Stimulated activated CD4-positive, alpha-beta T cell treated with anti-CD3 and anti-CD28 coated beads, Interleukin-15, amount 100 ng/mL, for 48 hours (primary cell): ENCODE measurements at places on chromosomes 2 and 18.
A peak's percentile ranks its signal among the peaks of the same experiment; 100 is the strongest.

GRCh38 chr2:100870652-100871531 is 51.0 kb downstream of the NPAS2 start:
- DNase-seq, result no peak

- no peak for DNase-seq
Measured at GRCh38 chr2:180571559-180571958, 408.8 kb upstream of the UBE2E3 start.

- no peak for DNase-seq
Measured at GRCh38 chr2:176178038-176178756, 10.3 kb upstream of the HOXD1 start.

DNA sequence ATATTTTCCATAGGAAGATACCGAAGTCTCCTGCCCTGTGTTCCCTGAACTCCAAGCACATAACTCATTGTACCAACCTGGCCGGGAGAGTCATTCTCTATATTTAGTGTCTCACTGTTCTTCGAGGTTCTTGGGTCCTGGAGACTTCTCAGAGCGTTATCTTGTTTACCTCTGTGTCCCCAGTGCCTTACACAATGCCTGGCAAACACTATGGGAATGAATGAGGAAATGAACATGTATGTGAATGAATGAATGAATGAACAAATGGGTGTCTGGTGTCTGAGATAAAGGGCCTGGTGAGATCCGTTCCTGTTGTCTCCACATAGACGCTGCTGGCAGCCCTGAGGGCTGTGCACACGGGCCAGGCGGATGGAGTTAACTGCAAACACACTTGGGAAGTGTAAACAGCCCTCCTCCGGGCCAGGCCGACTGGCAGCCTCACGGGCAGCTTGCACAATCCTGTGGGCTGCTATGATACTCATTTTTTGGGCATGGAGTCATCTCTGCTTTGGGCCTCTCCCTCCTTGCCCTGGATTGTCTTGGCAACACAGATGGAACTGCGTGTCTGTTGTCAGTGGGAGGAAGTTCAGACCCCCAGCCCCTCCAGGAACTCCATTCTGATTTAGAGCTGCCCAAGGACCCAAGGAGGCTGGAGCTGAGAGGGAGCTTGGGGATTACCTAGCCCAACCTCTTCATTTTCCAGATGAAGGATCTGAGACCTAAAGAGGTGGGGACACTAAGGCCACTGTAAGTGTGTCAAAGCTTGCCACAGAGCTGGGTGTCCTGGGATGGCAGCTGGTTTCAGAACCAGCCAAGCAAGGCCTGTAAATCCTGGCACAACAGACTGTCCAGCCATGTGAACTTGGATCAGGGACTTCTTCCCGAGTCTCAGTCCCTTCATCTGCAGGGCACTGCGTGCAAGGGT is 124.4 kb downstream of the INHBB start:
- DNase-seq, result no peak

GRCh38 chr2:188291142-188291616 is 495 bp upstream of the GULP1 start:
- no peak for DNase-seq

- no peak for DNase-seq
Measured at GRCh38 chr2:64630752-64631151, 23.0 kb downstream of the SERTAD2 start.

GRCh38 chr18:36543991-36544725 is 246.6 kb downstream of the FHOD3 start:
- DNase-seq, result no peak

- DNase-seq, result peak; percentile 2
Measured at GRCh38 chr2:235050980-235051351, 99.1 kb downstream of the SH3BP4 start.

DNA sequence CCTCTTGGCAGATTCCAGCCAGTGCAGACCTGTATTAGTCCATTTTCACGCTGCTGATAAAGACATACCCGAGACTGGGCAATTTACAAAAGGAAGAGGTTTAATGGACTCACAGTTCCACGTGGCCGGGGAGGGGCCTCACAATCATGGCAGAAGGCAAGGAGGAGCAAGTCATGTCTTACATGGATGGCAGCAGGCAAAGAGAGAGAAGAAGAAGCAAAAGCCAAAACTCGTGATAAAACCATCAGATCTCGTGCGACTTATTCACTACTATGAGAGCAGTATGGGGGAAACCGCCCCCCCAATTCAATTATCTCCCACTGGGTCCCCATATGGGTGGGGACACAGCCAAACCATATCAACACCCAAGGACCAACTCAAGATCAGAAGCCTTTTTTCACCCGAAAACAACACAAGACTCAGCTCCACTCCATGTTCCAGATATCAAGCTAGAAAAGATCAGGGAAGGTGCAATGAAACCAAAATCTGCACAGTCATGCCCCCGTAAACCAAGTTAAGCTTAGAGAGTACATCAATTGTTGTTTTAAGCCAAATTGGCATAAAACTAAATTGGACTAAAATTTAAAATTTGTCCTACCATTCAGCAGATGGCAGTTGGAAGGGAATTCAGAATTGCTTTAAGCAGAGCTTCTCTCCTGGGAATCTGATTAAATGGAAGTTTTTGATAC is 55.6 kb upstream of the FAM124B start:
- no peak for DNase-seq

GRCh38 chr18:11874676-11875075 is 23.5 kb downstream of the CHMP1B start:
- no peak for DNase-seq

GRCh38 chr2:160256507-160256906 is 56.4 kb upstream of the ITGB6 start:
- DNase-seq, result no peak

GRCh38 chr2:106745468-106745867 is 140.5 kb downstream of the ST6GAL2 start:
- DNase-seq, result no peak

GRCh38 chr2:147463881-147464520 is 380.8 kb upstream of the ACVR2A start:
- DNase-seq, result no peak

DNA sequence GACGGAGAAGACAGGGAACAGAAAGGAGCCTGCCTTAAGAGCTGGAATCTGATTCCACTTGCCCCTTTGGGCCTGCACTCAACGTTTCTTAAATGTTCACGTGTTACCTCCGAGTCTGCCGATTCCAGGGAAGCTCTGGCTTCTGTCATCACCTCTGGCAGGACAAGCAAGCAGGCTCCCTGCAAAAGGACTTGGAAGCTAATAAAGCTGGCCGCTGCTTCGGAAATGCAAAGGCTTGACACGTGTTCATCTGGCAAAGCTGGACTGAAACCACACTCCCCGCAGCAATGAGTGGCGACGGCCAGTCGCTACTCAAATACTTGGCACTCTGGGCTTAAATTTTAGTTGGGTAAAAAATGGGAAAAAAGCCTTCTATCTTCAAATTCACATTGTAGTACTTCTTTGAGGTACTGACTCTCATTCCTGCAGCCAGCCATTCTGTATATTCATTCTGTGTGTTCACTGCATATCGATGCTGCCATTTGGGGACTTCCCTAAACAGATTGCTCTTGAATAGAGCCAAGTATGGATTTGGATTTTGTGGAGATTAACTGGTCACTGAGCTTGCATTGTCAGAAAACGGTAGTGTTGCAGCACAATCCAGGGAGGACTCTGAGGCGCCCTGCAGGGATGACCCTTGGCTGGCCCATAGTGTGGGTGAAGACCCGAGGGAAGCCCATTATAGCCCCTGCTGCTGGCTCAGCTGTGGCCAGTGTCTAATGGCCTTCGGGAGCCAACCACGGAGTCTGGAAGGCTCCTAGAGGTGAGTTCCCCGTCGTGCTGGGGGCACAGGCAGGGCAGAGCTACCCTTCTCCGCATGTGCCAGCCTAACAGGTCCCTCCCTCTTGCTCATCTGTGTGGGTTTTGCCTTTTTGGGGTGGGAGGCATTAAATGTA is 231.5 kb downstream of the PRKCE start:
- no peak for DNase-seq

GRCh38 chr2:7904319-7904718 is 777.5 kb upstream of the ID2 start:
- no peak for DNase-seq
